ENCODE measurements at places on chromosomes 1 and 21. TPM values are rescaled to one million over a fixed set of nuclear protein-coding genes. Genes with fewer than 3 reads are reported as not detected.

OR10J1 gene
- total RNA-seq, result not detected

PLPP3 gene
- total RNA-seq, result 2.2 TPM

ZNF684 gene
- total RNA-seq, result 1.3 TPM

SMCP gene
- not detected for total RNA-seq

MAPKAPK2 gene
- 33.2 TPM for total RNA-seq

C1orf116 gene
- total RNA-seq, result 20.0 TPM

SSX2IP gene
- total RNA-seq, result 11.8 TPM

IFI44L gene
- total RNA-seq, result 0.13 TPM

AJAP1 gene
- 0.26 TPM for total RNA-seq

TAL1 gene
- total RNA-seq, result under 0.01 TPM

MAST2 gene
- total RNA-seq, result 16.9 TPM

GRCh38 chr1:226378071-226378470 lies 29.8 kb downstream of the PARP1 start:
- no peak for DNase-seq

DNA sequence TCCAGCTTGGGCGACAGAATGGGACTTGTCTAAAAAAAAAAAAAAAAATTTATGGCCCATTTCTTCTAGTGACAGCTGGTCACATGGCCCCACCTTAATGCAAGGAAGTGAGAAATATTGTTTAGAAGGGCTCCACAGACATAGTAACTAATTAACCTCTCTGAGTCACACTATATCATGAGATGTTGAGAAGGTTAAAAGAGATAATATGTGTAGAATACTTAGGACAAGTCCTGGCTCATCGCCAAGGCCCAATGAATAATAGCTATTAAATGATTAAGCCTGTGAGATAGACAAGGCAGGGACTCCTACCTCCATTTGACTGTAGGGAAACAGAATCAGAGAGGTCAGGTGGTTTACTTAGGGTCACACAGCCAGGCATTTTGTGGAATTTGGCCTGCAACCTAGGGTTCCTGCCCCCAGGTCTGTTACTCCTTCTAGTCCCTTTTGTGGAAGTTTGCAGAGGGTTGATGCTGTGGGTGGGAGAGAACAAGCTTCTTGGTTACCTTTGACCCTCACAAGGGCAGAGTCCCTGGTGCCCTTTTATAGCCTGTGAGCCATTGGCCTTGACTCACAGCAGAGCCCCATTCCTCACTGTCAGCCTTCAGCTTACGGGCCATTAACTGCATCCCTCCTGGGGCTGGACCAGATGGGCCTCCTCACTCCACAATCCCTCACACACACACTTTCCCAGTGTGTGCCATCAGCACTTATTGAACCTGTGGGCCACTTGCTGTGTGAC lies 48.5 kb downstream of the OPRD1 start:
- DNase-seq, result peak; percentile 78

GRCh38 chr1:31951276-31951675 lies 13.1 kb upstream of the PTP4A2 start:
- DNase-seq, result no peak

DNA sequence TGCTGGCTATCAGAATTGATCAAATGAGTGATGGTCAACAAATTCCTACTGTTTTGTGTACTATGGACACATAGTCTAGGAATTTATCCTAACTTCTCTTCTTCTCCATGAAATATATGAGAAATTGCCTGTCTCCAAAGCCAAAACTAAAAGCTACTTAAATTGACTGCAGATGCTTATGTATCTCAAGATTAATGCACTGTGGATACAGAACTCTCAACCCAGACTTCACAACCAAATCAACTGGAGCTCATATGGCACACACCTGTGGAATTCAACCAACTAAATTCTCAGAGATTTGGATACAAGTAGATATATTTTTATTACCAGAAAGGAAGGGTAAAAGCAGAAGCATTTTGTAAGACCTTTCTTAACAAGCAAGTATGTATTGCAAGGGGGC lies 566.1 kb downstream of the LTN1 start:
- no peak for DNase-seq

DNA sequence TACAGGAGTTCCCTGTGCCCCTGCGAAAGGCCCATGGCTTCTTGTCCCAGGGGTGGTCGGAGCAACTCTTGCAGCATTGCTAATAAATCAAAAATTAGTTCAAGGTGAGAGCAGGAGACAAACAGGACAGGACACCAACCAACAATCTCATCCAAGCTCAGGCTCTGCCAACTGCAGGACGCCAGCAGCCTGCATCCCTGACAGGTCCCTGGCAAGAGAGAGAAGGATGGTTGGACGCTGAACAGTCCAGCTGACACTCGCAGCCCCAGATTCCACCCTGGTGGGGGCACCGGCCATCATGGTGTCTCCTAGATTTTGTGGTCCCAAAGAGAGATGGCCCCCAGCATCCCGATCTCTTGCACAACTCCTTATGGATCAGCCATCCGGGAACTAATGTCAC lies 142.1 kb upstream of the VAMP3 start:
- DNase-seq, result no peak

DNA sequence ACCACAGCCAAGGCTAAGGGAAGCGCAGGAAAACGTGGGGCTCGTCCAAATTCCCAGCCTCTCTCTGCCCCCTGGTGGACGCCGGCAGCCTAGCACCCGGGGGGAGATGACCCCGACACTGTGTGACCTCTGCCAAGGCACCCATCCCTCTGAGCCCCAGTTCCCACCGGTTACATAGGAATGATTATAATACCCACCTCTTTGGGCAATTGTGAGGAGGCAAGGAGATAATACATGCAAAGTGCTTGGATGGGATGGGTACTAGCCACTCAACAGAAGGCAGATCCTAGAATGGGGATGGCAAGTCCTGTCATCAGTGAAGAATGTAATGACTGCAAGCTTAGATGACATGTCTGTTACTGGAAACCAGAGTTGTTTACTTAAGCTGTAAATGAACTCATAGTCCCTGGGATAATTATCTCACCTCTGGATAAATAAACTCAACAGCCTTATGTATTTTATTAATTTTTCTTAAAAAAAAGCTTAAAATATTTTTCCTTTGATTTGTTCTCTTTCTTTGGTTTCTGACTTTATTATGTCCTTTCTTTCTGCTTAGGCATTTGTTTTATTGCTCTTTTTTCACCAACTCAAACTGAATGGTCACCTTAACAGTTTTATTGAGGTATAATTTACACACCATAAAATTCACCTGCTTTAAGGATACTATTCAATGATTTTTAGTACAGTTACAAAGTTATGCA lies 11.3 kb upstream of the BMP8B start:
- DNase-seq, result peak; percentile 97

DNA sequence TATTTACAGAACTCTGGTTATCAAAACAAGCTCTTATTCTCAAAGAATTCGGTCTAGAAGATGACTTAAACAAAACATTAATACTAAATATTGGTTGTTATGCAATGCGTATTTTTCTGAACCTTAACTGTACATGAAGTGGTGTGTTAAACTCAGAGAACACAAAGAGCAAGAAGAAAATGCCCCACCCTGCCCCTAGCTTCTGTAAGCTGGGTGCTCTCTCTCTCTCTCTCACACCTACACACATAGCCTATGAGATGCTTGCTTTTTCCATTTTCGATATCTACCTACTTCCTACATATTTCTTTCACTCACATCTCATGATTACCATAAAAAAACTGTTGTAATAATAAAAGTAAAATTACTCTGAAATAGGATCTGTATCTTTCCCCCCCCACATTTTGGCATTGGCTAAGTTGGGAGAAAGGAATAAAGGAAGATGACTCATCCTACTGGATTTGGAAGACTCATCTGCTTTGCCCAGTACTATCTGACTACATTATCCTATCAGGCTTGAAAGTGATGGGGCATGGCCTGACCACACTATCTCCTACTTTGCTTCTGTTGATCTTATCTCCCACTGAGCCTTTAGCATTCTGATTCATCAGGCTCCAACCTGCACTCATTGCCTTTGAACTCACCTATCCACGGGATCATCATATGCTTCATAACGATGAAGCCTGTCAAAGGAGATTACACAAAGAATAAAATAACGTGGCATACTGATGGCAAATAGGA lies 2.9 kb downstream of the CRYZ start:
- DNase-seq, result peak; percentile 22

DNA sequence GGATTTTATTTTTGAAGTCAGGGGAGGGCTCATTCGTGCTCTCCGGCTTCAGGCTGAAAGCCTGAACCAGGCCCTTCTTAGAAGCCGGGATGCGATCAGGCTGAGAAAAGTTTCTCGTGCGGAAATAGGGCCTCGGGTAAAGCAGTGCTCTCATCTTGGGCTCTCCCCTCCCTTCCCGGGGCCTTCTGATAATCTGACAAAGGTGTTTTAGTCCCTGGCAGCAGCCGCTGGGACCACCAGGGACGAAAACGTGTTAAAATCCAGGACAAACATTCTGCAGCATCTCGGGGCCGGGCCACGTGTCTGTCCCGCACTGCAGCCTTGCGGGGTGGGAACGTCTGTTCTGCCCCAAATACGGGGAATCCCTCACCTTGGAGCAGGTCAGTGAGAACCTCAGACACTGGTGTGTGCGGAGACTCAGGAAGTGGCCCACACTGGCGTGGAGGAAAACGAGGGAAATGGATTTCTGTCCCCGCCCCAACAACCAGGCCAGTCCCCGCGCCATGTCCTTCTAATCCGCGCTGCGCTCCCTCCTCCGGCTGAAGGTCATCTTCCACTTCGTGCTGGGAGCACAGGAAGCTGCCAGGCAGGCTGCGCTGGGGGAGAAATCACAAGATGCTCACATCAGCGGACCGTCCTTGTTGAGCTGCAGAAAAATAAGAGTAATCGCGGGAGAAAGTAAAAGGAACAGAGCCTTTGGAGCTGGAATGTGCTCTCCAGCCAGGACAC lies 16.6 kb upstream of the AJAP1 start:
- DNase-seq, result no peak

GRCh38 chr1:16392740-16393569 lies 25.9 kb downstream of the SZRD1 start:
- DNase-seq, result no peak

Measured in bronchial epithelial cell (primary cell).